ENCODE measurements at places on chromosomes 7 and 10. TPM values are rescaled to one million over a fixed set of nuclear protein-coding genes. Genes with fewer than 3 reads are reported as not detected.

RASA4 gene
- 15.8 TPM for total RNA-seq

DNA sequence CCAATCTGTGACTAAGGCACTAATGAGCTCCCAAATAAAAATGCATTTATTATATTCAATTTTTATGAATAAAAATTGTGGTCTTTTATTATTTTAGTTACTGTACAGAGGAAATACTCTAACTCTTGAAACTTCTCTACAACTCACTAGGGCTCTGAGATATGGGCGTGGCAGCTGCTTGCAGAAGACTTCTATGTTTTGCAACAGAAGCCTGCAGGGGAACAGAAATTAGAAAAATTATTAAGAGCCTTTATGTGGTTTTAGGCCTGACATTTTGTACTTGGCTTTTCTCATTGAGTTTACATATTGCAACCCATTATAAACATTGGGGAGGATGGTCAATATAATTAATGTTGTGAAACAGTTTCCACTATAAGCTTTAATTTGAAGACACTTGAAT, 581.4 kb downstream of the TNS3 start:
- DNase-seq = no peak

- peak; percentile 9 for DNase-seq
These were observed 253.6 kb downstream of the KIF20B start for GRCh38 chr10:89954787-89955566.

GRCh38 chr10:104020020-104020419, 53.1 kb downstream of the SLK start:
- no peak for DNase-seq

GNAT3 gene
- total RNA-seq = not detected

All from A172 (cell line).